ENCODE measurements at places on chromosomes 2 and 18. TPM values are rescaled to one million over a fixed set of nuclear protein-coding genes. Genes with fewer than 3 reads are reported as not detected.

The COL4A3 gene
- not detected for total RNA-seq

The ANKRD29 gene
- 2.4 TPM for total RNA-seq

The PLEKHH2 gene
- 12.0 TPM for total RNA-seq

The RNU2-63P gene
- 13.0 TPM for total RNA-seq

GRCh38 chr2:62727259-62727867, 21.9 kb downstream of the EHBP1 start:
- DNase-seq = no peak

DNA sequence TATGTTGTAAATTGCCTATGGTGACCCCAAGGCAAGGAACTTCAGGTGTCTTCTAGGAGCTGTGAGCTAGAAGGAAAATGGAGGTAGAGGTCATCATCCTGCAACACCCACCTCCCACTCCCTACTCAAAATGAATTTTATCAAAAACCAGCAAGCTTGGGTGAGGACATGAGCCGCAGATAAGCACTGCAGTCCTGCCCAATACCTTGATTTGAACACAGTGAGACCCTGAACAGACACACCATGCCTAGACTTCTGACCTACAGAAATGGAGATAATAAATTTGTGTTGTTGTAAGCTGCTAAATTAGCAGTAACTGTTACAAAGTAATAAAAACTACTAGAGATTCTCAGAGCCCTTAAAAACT, 13.4 kb downstream of the MEX3C start:
- DNase-seq = no peak

DNA sequence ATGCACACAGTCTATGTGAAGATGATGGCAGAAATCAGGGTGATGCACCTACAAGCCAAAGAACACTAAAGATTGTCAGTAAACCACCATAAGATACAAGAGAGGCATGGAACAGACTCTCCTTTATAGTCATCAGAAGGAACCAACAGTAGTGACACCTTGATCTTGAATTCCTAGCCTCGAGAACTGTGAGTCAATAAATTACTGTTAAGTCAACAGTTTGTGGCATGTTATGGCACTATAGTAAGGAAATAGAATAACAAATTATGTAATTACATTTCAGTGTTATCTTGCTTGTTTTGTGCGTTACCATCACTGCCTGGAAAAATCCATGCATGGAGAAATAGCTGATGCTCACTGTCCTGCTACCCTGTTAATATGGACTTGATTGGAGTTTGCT, 110.2 kb upstream of the LRP1B start:
- no peak for DNase-seq

DNA sequence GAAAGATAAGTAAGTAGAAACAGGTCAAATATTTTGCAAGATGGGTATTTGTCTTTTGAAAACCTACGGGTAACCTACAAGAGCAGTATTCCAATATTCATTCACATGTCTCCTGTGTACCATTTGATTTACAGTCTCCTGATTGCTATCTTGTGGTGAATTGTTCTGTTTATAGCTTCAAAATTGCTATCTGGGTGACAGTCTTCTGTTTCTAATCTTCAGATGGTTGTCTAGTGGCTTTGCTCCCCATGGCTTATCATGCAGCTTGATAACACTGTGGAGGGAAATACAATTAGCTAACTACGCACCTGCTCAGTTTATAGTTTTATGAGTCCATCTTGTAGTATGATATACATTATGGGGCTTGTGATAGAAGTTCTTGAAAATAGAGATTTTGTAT, 816.8 kb downstream of the CPS1 start:
- DNase-seq = no peak

GRCh38 chr2:86315084-86315483, 22.3 kb downstream of the REEP1 start:
- no peak for DNase-seq

- no peak for DNase-seq
These were observed 31.0 kb downstream of the PLEK start for GRCh38 chr2:68396093-68396492.

GRCh38 chr2:102057502-102058292, 65.9 kb downstream of the IL1R2 start:
- no peak for DNase-seq

DNA sequence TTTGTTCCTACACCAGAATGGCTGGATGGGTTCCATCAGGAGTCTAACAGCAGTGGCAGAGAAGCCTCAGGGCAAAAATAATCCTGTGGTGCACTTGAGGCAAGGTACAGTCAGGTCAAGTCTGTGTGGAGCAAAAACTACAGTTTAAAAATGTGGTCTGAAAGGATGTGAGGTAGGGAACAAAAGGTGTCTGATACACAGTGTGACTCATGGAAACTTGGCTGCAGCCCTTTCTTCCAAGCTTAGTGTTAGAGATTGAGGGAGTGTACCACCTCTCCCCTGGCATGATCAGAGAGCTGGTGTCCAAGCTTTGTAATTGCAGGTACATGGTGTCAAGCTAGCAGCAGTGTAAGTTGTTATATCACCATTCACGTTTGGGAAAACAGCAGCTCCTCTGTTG, 8.9 kb downstream of the ANKAR start:
- DNase-seq = no peak

DNA sequence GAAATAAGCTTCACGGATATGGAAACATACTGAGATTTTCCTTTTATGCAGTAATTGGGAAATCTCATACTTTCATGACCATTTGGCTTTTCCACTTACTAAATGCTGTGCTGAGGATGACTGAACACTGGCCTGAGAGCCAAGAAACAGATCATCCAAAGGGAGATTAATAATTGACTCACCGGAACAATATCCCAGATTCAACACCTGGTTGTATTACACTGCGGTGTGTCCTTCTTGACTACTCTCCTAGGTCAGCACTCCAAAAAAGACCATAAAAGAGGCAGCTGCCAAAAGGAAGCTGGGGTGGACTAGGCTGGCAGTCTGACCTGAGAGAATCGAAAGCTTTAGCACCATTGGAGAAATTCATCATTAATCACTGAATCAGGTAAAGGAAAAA, 469.1 kb downstream of the CBLN2 start:
- no peak for DNase-seq

DNA sequence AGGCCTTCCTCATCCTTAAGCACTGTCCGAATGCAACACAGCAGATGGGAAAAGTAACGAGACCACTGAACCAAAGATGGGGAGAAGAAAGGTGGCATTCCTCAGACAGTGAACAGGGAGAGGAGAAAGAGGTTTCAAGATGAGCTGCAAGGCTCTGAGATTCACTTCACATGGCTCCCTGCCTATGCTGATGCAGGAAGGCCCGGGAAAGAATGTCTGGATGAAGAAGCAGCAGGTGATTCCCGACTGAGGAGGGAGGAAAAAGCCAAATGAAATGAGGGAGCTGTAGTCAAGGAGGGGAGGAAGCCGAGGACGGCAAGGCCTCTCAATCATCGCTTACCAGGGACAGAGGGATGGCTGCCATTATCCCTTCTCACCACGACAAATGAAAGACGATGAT, 98.5 kb upstream of the BOD1L2 start:
- DNase-seq = no peak
